CD4-positive, alpha-beta T cell treated with Interleukin-15 for 4 hours (primary cell): ENCODE measurements at places on chromosomes 13 and 19.

- DNase-seq, result peak; percentile 56
Observed at GRCh38 chr19:18514800-18515682, 6.8 kb downstream of the ELL start.

- DNase-seq, result peak; percentile 67
Observed at GRCh38 chr13:48731957-48732569, 78.3 kb downstream of the CYSLTR2 start.

DNA sequence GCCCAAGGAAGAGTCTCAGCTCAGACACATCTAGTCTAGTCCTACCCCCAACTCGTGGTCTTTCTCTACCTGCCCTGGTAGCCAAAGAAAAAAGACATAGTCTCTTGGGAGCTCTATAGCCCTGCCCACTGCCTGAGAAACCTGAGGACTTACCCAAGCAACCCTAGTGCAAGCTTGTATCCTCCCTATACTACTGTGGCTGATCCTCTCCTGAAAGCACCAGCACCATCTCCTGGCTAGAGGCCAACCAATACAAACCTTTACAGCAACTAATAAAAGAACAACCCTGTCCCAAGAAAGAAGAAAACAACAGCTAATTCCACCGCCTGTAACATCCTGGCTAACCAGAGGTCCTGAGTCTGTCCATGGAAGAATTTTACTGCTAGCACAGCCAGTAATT lies 532.4 kb downstream of the SLITRK6 start:
- DNase-seq, result no peak

- peak; percentile 2 for DNase-seq
Observed at GRCh38 chr19:19820774-19821320, 703 bp downstream of the ZNF506 start.

DNA sequence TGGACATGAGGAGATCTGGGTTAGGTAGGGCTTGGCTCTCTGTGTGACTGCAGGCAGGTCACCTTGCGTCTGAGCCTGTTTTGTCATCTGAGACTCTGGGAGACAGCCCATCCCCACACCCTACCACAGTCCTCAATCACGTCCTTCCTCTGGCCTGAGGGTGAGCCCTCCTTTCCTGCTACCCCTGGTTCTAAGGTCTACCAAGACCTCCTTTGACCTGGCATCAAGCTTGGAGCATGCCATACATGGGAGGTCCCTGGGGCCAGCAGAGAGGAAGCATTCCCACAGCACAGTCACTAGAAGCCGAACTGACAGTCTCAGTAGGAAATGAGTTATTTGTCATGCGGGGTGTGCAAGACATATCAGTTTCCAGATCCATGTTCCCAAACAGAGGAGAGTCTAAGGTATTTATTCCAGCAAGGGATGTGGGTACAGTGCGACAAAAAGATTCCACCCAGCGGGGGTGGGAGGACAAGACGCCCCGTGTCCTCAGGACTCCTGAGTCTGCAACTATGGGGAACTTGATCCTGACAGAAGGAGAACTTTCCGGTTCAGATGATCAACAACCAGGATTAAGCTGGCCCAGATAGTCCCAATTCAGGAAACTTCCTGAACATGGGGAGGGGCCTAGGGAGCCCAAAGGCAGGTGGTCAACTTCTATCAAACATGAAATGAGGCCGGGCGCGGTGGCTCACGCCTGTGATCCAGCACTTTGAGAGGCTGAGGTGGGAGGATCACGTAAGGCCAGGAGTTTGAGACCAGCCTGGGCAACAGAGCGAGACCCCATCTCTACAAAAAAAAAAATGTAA lies 9.5 kb downstream of the ARRDC2 start:
- no peak for DNase-seq

GRCh38 chr13:68727165-68727564 lies 1380.5 kb upstream of the ATXN8OS start:
- DNase-seq, result no peak

DNA sequence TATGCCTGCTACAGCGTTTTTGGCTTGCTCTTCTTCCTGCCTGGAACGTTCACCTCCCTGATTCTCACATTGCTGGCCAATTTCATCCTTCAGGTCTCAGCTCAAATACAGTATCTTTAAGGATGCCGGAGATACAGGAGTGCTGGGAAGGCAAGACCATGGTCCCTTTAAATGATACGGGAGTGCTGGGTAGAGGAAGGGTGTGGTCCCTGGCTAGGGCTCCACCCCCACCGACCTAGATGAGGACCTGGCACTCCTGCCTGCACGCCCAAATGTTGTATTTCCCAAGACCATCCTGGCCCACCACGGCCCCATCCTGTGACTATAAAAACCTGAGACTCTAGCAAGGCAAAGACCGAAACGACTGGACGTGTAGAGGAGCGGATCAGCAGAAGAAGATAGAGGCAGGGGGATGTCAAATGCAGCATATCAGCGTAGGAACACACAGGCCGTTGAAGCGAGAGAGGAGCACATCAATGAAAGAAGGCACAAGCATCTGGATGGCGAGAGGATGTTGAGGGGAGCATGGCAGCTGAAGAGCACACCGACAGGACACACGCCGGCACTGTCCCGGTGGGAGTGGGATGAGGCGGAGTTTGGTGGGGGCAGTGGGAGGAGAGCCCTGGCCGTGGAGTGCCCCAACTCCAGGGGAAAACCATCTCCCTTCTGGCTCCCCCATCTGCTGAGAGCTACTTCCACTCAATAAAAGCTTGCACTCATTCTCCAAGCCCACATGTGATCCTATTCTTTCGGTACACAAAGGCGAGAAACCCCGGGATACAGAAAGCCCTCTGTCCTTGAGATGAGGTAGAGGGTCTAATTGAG lies 74.0 kb downstream of the PCDH9 start:
- no peak for DNase-seq

- no peak for DNase-seq
Observed at GRCh38 chr13:80865329-80865728, 524.4 kb upstream of the SPRY2 start.

DNA sequence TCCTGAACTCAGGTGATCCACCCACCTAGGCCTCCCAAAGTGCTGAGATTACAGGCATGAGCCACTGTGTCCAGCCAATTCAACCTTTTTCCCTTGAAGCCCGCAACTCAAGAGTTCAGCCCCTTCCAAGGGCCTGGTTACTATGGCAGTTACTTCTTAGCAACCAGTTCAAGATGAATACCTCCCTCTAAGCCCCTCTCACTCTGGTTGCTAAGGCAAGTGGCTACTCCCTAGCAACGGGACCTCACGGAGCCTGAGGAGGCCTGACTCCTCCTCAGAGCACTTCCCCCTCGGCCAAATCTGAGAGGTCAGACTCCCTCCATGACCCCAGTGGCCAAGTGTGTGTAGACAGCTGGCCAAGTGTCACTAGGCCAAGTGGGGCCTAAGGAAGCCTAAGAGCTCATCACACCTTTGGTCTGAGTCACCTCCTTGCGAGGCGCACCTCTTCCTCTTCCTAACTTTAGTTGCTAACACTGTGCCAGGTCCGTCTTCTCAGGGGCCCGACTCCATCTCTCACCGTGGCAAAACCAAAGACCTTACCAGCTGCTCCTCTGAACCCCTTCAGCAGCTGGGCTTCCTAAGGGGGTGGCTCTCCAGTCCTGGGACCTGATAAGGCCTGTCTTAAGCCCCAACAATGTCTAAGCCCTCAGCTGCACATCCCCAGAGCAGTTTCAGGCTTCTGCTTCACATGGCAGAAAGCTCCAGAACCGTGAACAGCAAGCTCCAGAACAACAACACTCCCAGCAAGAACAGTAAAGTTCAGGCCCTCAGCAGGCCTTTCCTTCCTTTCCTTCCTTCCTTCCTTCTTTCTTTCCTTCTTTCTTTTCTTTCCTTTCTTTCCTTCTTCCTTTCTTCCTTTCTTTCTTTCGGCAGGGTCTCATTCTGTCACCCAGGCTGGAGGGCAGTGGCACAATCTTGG lies 9.6 kb downstream of the CD37 start:
- no peak for DNase-seq

- DNase-seq, result no peak
Observed at GRCh38 chr19:52936151-52936953, 13.1 kb upstream of the ZNF888 start.

- no peak for DNase-seq
Observed at GRCh38 chr13:103516015-103516795, 450.0 kb upstream of the SLC10A2 start.

GRCh38 chr13:74625541-74625940 lies 491.3 kb upstream of the KLF12 start:
- no peak for DNase-seq

- no peak for DNase-seq
Observed at GRCh38 chr13:109665240-109665639, 121.1 kb downstream of the IRS2 start.

DNA sequence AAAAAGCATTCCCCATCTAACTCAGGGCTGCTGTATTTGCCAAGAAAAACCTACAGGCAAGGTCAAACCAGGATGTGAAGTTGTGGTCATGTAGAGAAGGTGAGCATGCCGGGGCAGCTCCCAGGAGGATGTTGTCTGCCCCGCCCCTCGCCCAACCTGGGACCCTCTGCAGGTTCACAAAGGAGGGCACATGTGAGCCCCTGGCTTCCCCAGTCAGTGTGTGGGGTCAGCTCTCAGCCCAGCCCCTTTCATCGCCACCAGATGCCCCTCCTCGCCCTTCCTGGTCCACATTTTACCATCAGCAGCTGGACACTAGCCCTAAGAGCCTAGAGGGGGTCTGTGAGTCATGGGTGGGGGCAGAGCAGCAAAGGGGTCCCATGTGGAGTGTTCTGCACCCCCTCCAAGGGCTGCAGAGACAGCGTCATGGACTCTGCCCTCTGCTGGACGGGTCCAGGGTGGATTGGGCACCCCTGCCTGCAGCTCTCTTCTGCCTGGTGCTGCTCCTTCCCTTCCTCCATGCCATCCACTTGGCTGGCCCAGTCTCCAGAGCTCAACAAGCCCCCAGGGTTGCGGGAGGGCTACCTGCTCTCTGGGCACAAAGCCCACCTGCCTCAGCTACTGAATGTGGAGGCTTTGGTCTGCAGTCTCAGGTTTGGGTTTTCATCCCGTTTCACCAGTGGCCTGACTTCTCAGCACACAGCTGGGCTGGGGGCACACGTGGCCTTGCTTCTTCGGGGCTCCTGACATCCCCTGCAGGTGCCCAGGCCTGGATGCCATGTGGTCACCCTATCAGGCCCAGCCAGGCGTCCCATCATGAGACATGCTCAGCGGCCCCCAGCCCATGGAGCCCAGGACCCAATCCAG lies 3.7 kb downstream of the PLEKHF1 start:
- no peak for DNase-seq

DNA sequence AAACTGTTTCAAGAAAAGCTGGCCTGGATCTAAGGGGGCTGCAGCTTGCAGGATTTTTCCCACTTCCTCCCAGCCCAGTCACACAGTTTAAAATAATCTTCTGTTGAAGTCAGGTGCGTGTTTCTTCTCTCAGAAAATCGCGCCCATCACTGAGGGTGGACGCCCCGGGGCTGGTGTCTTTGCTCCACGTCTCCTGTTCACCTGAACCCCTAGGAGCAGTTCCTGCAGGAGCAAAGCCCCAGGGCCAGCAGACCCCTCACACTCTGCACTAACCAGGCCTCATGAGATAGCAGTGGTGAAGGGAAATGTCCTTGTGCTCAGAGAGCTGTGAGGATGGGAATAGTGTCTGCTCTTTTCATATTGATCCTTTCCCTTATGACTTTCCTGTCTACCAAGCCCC lies 920 bp upstream of the SIGLEC7 start:
- DNase-seq, result no peak

- peak; percentile 83 for DNase-seq
Observed at GRCh38 chr19:45171211-45171623, 6.8 kb downstream of the TRAPPC6A start.

GRCh38 chr13:80180740-80181355 lies 160.1 kb downstream of the SPRY2 start:
- no peak for DNase-seq

DNA sequence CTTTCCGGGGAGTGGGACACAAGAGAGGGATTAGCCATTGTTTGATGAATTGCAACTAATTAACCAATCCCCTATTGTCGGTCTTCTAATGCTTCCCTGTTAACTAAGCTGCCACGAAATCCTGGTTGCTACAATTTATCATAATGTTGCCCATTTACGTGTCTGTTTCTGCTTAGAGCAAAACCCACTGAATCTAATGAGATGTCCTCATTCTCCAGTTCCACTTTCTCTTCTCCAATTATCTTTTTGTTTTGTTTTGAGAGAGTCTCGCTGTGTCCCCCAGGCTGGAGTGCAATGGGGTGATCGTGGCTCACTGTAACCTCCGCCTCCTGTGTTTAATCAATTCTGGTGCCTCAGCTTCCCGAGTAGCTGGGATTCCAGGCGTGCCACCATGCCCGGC lies 5.2 kb upstream of the DPP9 start:
- DNase-seq, result no peak

- no peak for DNase-seq
Observed at GRCh38 chr19:3548606-3549005, 8.8 kb downstream of the MFSD12 start.

GRCh38 chr13:102830646-102831045 lies 15.2 kb upstream of the ERCC5 start:
- DNase-seq, result no peak

- DNase-seq, result no peak
Observed at GRCh38 chr13:44815623-44816022, 173.6 kb downstream of the NUFIP1 start.

- DNase-seq, result no peak
Observed at GRCh38 chr19:33405553-33406461, 32.3 kb downstream of the CEBPG start.

GRCh38 chr19:5579697-5580096 lies 11.9 kb upstream of the TINCR start:
- no peak for DNase-seq

- peak; percentile 9 for DNase-seq
Observed at GRCh38 chr19:58355908-58356765, 2.8 kb upstream of the A1BG start.

DNA sequence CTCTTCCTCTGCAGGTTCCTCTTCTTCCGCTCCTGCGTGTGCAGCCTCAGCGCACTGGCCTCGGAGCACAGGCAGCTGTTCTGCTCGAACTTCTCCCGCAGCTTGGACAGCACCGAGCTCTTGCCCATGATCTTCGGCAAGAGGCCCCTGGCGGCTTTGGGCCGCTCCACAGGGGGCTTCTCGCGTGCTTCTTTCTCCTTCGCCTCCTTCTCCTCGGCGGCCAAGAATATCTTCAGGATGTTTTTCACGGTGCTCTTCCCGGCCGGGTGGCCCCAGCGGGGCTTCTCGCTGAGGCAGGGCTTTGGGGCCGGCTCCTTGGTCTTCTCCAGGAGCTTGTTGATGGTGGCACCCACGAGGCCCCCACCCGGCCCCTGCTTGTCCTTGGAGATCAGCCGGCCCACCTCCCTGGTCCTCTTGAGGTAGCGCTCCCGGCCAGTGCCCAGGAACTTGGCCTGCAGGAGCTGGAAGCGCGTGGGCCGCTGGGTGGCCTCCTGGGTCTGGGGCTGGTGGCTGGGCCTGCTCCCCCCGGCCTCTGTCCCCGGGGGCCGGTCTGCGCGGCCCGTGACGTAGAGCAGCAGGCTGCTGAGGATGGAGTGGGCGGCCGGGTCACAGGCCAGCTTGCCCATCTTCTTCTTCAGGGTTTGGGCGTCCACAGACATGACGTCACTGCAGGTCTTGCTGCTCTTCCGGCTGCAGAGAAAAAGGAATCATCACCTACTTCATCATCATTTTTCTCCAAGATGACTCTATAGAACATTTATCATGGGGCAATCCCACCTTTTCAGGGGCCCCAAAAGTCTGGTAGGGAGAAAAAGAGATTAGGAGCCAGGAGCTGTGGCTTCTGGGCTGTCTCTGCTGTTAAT lies 43.8 kb upstream of the GRTP1 start:
- DNase-seq, result no peak

- no peak for DNase-seq
Observed at GRCh38 chr19:54937926-54938325, 9.4 kb downstream of the NLRP7 start.
